ENCODE measurements at places on chromosomes 2 and 18. TPM values are rescaled to one million over a fixed set of nuclear protein-coding genes. Genes with fewer than 3 reads are reported as not detected.

DNA sequence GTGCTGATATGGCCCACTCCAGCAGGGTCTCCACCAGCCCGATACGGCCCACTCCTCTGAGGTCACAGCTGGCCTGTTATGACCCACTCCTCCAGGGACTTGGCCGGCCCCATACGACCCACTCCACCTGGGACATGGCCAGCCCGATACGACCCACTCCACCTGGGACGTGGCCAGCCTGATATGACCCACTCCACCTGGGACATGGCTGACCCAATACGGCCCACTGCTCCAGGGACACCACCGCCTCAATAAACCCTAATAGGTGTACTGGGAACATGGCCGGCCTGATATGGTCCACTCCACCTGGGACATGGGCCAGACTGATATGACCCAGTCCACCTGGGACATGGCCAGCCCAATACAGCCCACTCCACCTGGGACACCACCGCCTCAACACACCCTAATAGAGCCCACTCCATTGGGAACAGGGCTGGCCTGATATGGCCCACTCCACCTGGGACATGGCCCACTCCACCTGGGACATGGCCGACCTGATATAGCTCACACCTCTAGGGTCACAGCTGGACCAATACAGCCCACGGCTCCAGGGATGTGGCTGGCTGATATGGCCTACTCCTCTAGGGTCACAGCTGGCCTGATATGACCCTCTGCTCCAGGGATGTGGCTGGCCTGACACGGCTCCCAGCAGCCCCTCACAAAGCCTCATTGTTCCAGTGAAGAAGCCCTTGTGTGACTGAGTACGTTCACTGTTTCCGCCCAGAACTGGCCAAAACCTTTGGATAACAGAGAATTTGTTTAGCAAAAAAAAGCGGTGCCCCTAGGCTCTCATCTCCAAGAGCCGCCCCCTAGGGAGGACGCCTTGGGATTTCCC, 245.6 kb downstream of the HDAC4 start:
- no peak for DNase-seq

- no peak for DNase-seq
Observed at GRCh38 chr18:56068701-56069100, 480.7 kb upstream of the TCF4 start.

The CD28 gene
- total RNA-seq = not detected

DNA sequence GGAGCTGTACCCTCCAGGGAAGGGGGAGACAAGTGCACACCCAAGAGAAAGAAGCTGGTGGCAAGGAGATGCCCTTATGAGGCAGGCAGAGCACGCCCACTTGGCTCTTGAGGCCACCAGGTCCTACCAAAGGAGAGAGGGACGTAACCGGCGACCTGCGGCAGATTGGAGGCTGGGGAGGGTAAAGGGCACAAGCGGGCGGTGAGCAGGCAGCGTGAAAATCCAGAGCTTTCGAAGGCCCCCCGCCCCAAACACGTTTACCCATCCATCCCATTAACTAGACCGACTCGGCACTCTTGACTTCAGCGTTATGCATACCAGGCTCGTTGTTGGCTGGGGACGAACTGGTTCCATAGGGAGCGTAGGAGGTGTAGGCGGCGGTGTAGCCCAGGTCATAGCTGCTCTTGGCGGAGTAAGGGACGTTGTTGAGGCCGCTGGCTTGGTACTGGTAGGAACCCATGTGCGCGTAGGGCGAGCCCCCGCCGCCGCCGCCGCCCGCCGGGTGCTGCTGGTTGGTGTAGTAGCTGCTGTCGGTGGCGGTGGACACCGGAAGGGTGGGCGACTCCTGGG, 794 bp downstream of the DLX2 start:
- peak; percentile 37 for DNase-seq
